ENCODE measurements at places on chromosomes 5 and 9. TPM values are rescaled to one million over a fixed set of nuclear protein-coding genes. Genes with fewer than 3 reads are reported as not detected.

DNA sequence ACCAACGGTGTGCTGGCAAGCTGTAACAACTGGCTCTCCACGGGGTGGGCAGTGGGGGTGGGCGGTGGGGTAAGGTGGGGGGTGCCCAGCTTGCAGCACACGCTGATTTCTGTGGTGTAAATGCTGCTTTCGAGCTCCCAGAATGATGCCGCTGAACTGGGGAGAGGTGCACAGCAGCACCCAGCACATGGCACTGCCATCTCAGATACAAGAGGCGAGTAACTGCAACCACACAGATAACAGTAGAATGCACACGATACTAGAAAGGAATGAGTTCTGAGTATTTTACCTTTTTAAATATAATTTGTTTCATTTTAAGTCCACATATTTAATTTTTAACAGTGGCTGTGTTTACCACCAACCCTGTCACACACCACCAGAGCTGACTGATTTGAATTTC, 87.9 kb downstream of the SEMA4D start:
- no peak for DNase-seq

Gene LCN2
- not detected for total RNA-seq

GRCh38 chr9:114053246-114054005, 24.7 kb downstream of the AMBP start:
- DNase-seq: no peak

GRCh38 chr9:76049341-76049740, 158.9 kb downstream of the PCSK5 start:
- no peak for DNase-seq

Gene SCAI
- total RNA-seq: 8.3 TPM

- no peak for DNase-seq
These were observed 346.9 kb upstream of the TLE4 start for GRCh38 chr9:79224672-79225433.

DNA sequence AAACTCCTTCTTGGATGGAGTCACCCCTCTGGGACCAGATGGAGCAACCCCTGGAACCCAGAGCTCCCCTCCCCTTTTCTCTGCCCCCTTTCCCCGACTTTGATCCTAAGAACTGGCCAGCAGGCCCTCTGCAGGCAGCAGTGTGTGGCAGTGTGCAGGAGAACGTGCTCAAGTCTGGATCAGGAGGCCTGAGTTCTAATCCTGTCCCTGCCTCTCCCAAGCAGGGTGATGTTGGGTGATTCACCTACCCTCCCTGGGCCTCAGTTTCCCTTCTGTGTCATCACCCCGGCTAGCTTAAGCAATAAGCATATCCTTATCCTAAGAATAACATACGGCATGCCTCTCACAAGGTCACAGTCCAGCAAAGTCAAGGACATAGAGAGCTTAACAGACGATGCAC, 67.6 kb downstream of the C9orf50 start:
- no peak for DNase-seq

DNA sequence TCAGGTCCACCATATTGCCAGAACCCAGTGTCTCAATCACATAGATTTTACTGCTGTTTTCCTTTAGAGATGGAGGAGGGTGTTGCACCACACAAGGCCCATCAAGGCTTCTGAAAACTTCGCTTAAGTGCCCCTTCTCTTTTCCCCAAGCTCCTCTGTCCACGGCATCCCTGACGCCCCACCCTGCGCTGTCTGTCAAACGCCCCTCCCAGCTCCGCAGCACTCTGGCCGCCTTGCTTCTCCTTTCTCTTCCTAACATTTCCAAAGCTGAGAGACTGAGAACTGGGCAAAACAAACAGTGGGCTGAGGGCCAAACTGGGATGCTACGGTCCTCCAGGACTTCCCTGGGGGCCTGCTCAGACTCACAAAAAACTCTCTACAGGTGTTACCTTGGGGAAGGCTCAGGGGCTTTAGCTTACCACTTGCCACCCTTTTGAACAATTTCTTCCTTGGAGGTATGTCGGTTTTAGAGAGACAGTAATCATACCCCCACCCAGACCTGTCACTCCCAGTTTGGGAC, 28.3 kb upstream of the ERGIC1 start:
- no peak for DNase-seq

- no peak for DNase-seq
These were observed 43.9 kb downstream of the FAM169A start for GRCh38 chr5:74822288-74822687.

DNA sequence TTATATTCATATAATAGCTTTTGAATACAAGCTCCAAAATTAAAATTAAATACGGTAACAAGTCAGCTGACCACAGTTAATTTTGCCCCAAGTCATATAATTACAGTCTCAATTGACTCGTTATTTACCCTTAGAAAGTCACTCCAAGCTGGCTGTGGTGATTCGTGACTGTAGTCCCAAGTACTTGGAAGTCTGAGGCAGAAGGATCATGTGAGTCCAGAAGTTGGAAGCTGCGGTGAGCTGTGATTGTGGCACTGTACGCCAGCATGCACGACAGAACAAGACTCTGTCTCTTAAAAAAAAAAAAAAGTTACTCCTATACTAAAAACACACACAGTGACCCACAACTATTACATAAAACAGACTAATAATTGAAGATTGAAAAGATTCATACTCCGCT, 31.6 kb upstream of the DTWD2 start:
- DNase-seq: no peak
